ENCODE measurements at places on chromosomes 7 and 10.

- no peak for DNase-seq
Observed at GRCh38 chr10:30816820-30817171, 187.2 kb upstream of the LYZL2 start.

GRCh38 chr7:103059471-103059870 is 15.1 kb downstream of the FBXL13 start:
- no peak for DNase-seq

DNA sequence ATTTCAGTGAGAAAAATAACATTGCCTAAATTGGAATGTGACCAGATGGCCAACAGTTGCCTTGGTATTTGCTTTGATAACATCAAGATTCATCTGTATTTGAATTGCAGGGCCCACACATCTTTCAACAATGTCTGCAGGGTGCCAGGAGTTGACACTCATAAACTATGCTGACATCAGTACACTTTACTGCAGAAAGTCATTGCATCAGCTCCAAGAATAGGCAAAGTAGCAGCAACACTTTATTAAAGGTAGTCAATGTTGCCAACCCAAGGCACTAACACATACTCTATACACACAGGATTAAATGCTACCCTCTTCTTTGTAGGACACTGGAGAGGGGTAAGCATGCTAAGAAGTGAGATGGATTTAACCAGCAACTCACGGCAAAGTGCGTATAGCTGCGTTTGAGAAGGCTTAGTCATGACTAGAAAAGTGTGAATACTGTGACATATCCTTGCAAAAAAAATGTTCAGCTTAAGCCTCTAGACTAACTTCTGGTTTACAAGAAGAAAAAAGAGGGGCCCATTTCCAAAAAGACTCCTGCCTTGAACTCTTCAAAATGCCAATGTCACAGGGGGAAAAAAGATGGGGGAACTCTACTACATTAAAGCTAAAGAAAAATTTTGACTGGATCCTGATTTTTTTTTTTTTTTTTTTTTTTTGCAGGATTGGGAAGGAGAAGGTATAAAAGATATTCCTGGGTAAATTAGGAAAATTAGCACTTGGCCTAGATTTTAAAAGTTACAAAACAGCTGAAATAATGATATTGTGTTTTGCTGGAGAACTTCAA is 2.2 kb downstream of the BBIP1 start:
- no peak for DNase-seq

DNA sequence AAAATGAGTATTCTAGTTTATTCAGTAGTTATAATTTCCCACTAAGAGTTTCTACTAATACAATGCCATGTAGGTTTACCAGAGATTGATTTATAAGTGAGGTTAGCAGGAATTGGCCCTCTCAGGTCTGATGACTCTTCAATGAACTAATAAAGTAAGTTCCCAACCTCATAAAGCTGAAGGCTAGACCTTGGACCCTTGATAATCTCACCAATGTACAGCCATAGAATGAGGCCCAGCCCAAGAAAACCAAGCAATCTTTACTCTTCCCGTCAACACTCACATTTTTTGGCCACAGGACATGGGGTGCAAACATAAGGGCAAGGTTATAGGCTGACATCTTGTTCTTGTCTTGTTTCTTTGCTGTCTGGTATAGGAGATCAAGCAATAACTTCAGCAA is 33.3 kb downstream of the ARHGAP19 start:
- DNase-seq = no peak
